ENCODE measurements at places on chromosomes 3 and 15.

DNA sequence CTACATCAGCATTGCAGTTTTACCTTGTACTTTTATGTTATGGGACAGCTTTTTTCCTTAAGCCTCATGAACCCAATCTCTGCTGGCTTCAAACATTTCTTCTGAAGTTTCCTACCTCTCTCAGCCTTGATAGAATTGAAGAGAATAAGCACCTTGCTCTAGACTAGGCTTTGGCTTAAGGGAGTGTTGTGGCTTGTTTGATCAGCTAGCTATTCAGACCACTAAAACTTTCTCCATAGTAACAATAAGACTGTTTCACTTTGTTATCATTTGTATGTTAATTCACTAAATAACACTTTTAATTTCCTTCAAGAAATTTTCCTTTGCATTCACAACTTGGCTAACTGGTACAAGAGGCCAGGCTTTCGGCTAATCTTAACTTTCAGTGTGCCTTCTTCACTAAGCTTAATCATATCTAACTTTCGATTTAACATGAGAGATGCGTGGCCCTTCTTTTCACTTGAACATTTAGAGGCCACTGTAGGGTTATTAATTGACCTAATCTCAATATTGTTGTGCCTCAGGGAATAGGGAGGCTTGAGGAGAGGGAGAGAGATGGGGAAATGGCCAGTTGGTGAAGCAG is 8.1 kb upstream of the TIGIT start:
- no peak for DNase-seq

- no peak for DNase-seq
Observed at GRCh38 chr15:48385031-48385830, 54.0 kb downstream of the DUT start.

GRCh38 chr3:128559486-128560225 is 66.7 kb upstream of the GATA2 start:
- no peak for DNase-seq

- no peak for DNase-seq
Observed at GRCh38 chr3:57855281-57855680, 99.2 kb downstream of the SLMAP start.

DNA sequence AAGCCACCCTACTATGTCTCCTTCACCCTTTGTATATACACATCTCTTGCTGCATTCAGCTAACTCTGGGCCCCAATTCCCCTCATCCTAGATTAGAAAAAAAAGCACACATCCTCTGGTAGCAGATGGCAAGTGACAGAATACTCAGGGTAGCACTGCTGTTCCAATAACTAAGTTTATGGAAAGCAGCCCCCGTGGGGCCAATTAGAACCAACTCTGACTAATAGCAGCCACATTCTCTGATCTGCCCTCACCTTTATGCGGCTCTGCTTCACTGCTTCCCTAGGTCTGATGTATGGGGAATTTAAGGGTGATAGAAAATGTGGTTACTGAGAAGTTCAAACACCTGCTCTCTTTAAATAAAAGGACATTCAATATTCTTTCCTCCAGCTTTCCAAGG is 74.9 kb upstream of the SETMAR start:
- no peak for DNase-seq

DNA sequence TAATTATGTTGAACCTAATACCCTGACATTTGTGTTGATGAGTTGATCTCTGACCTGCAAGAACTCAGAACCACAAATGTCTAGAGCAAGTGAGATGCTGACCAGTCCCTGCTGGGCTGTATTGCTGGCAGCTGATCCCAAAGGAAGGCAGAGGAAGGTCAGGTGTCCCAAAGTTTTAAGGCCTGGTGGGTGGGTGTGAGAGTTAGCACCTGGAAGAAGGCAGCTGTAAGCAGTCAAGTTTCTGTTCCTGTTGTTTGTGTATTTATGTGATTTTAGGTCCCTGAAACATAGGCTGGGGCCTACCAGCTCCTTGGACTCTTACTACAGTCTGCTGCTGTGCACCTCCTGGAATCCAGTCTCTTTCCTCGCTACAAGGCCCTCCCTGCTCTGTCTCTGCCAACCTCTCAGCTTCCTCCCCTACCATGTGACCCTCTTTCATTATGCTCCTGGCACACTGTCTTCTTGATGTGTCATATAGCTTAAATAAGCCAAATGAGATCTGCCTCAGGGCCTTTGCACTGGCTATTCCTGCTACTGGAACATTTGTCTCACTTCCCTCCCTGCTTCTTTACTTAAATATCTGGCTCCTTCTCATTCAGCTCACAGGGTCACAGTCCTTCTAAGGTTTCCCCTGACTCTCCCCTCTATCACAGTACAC is 31.0 kb upstream of the ATOSA start:
- no peak for DNase-seq

- DNase-seq: no peak
Observed at GRCh38 chr15:42736178-42736792, 643 bp downstream of the CDAN1 start.

DNA sequence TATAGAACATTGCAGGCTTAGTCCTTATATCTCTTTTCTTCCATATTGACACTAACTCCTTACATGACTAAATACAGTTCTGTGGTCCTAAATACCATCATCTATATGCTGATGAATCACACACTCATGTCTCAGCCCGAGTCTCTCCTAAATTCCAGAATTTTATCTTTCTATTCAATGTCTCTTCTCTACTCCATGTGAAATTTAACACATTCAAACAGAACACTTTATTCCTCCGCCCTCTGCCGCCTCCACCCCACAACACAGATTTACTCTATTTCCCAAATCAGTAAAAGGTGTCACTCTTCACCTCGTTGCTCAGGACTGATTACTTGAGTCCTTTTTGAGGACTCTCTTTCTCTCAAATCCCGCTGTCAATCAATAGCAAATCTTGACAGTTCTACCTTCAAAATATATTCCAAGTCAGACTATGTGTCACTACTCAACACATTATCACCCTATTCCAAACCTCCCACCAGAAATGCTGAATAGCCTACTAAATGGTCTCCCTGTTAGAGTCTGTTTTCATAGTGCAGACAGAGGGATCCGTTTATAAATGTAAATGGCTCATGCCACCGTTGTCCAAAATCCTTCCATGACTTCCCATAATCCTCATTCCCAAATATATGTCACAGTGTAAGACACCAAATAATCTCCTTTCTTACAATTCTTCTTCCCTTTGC is 230.3 kb downstream of the FGF12 start:
- no peak for DNase-seq

GRCh38 chr3:27165321-27165721 is 203.9 kb downstream of the NEK10 start:
- no peak for DNase-seq

DNA sequence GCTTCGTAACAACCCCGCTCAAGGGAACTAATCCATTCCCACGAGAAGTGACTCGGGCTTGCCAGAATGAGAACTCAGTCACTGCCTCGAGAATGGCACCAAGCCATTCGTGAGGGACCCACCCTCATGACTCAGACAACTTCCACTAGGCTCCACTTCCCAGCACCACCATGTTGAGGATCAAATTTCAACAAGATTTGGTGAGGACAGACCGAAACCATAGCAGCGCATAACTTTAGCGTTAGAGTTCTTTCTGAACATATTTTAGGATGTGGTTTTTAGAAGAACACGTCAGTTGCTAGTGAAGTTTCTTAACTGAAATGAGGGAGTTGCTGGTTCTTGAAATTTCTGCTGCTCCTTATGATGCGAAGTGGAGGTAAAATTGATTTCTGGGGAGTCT is 13.5 kb downstream of the PTPRG start:
- DNase-seq: no peak

GRCh38 chr3:20323307-20323927 is 137.4 kb upstream of the SGO1 start:
- DNase-seq: no peak

DNA sequence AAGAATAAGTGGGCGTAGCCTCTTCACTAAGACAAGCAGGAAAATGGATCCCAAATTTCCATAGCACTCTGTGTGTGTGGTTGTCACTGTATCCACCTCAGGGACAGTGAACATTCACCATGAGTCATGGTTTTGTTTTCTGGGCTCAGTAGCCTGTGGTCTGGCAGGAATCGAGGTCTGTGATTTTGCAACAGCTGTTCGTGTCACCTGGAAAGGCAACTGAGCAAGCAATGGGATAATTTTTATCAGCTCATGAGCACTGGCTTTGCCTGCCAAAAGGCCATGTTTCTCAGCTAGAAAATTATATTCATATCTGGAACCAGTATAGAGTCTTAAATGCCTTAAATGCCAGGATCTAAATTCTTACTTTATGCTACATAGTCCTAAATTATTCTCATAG is 60.9 kb downstream of the STRIT1 start:
- DNase-seq: peak; percentile 90

DNA sequence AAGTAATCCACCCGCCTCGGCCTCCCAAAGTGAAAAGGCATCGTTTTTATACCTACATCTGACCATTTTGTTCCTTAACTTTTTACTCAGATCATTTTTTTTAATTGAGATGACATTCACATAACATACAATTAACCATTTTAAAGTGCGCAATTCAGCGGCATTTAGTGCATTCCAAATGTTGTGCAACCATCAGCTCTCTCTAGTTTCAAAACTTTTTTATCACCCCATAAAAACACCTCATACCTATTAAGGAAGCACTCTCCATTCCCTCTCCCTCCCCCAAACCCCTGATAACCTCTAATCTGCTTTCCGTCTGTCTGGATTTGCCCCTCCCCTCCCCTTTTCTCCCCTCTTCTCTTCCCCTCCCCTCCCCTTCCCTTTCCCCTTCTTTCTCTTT is 310.1 kb downstream of the UACA start:
- DNase-seq: no peak

DNA sequence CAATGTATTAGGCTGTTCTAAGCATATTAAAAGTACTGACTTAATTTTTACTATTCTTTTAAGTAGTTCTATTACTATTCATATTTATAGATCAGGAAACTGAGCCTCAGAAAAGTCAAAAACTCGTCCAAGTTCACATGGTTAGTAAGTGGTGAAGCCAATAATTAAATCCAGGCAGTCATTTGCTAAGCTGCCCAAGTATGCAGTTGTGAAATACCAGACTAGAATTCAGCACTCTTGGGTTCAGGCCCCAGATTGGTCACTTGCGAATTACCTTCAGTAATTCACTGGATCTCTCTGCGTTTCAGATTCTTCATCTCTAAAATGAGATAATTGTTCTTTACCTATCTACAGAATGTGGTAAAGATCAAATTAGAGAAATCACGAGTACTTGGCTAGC is 161.9 kb upstream of the CADPS start:
- no peak for DNase-seq

GRCh38 chr3:15505479-15506165 is 15.9 kb downstream of the COLQ start:
- DNase-seq: no peak

- DNase-seq: no peak
Observed at GRCh38 chr3:104951426-104951825, 415.3 kb upstream of the ALCAM start.

- no peak for DNase-seq
Observed at GRCh38 chr3:53628536-53629401, 134.4 kb downstream of the CACNA1D start.

DNA sequence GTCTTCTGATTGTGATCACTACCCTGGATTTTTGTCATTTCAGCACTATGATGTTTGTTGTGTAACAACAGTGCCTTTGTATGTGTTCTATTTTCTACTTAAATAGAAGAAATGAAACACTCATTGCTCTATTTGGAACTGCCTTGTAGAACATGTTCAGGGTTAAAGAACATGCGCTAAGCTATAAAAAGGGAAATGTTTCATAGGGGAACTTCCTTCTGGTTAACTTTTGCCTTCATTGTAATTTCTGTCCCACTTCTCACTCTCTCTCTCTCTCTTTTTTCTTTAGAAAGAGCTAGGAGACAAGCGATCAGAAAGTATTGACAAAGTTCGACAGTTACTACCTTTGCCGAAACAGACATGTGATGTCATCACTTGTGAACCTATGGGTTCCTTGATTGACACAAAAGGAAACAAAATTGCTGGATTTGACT is at the start of gene P2RY12:
P2RY12 (minus strand) TSS at position 13 of the 434 bp plus-strand sequence. CDS start 45,908 bp downstream, outside the sequence.
- no peak for DNase-seq

GRCh38 chr3:138923531-138923994 is 23.4 kb downstream of the FOXL2 start:
- DNase-seq: peak; percentile 90

GRCh38 chr15:72319360-72319984 is 485 bp downstream of the CELF6 start:
- DNase-seq: no peak

DNA sequence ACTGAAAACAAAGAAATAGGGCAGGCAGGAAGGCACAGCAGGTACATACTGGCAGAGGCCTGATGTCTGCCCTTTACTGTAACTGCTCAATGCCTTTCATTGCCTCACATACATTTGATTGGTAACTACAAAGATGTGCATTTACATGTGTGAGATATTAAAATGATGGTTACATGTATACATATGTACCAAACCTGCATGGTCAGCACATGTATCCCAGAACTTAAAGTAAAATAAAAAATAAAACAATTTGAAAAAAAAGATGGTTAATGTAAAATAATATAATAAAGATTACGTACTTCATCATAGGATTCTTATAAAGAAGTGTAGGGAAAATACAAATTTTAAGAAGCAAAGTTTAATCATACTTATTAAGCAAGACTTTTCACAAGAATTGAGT is 15.1 kb downstream of the SSR3 start:
- DNase-seq: no peak

DNA sequence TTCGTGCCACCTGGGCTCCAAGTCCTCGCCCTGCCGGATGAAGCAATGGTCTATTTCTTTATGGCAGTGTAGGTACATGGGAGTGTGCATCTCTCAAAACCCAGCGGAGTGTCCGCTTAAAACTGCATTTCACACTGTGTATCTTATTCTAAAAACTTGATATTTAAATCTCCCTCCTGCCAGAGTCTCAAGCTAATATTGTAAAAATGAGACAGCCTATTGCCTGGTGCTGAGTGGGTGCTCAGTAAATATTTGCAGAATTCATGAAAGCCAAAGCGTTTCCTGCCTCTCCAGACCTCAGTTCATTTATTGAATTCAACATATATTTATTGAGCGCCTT is 330 bp upstream of the TBC1D2B start:
- DNase-seq: no peak

DNA sequence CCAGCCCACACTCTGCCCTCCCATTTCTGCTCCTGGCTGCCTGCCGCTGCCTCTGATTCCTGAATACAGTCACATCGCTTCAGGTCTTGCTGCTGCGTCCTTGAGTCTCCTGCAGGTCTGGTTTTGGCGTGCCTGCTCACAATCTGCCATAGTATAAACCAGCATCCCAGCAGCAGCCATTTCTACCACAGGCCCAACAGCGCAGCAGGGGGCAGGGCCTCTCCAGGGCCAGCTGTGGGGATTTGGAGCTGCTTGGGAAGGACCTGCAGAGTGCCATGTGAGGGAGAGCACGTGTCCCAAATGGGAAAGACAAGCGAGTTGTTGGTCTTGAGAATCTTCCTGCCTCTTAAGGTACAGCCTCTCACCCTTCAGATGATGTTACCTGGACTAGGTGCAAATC is 398.3 kb upstream of the PPP2R3A start:
- no peak for DNase-seq
